ENCODE measurements at places on chromosomes 13 and 19. TPM values are rescaled to one million over a fixed set of nuclear protein-coding genes. Genes with fewer than 3 reads are reported as not detected.

Gene CCNA1
- total RNA-seq = 55.2 TPM

Gene HIF3A
- 0.97 TPM for total RNA-seq

Gene CBLC
- 0.30 TPM for total RNA-seq

Gene KLK10
- not detected for total RNA-seq

Gene KIR3DL1
- total RNA-seq = not detected

Gene BRD4
- 7.4 TPM for total RNA-seq

Gene ZNF497
- total RNA-seq = 1.4 TPM

Gene ACER1
- total RNA-seq = not detected

Gene WDR87
- not detected for total RNA-seq

Gene SLC46A3
- total RNA-seq = 38.8 TPM

Gene SIGLEC12
- total RNA-seq = not detected

Gene CD22
- total RNA-seq = not detected

Gene ZNF223
- 7.1 TPM for total RNA-seq

Gene ABCC4
- 26.4 TPM for total RNA-seq

Gene TICAM1
- total RNA-seq = 3.0 TPM

Gene ZNF613
- 12.5 TPM for total RNA-seq

Gene SIGLECL1
- not detected for total RNA-seq

Gene NUP58
- total RNA-seq = 69.9 TPM

Gene SPACA4
- total RNA-seq = not detected

Gene RASL11A
- 2.6 TPM for total RNA-seq

Gene RAB3A
- under 0.01 TPM for total RNA-seq

Gene WDR62
- total RNA-seq = 7.0 TPM

Gene CACNG6
- 2.6 TPM for total RNA-seq

Gene CD37
- not detected for total RNA-seq

Gene ZNF611
- total RNA-seq = 8.8 TPM

Gene SLITRK1
- not detected for total RNA-seq

Gene CABP5
- total RNA-seq = not detected

Gene ZNF525
- 5.8 TPM for total RNA-seq

Gene EDNRB
- total RNA-seq = under 0.01 TPM

Gene FAM216B
- total RNA-seq = not detected

Gene PSG1
- total RNA-seq = not detected

Gene KANK3
- 14.6 TPM for total RNA-seq

Gene RDH8
- total RNA-seq = not detected

Gene CGB2
- total RNA-seq = not detected

Gene ZC3H4
- total RNA-seq = 10.4 TPM

Gene GPR183
- not detected for total RNA-seq

Gene TNFSF11
- not detected for total RNA-seq

Gene CLEC4M
- total RNA-seq = not detected

Gene RTBDN
- total RNA-seq = not detected

Gene CATSPERD
- not detected for total RNA-seq

Gene DPRX
- not detected for total RNA-seq

Gene PRTN3
- not detected for total RNA-seq

Gene ICAM5
- under 0.01 TPM for total RNA-seq

Gene MAP3K10
- total RNA-seq = 6.5 TPM

Gene ZNF135
- 0.30 TPM for total RNA-seq

All from epithelial cell of umbilical artery (primary cell).